Neuronal stem cell (in vitro differentiated cells): ENCODE measurements at places on chromosomes 3 and 15.

- no peak for DNase-seq
Measured at GRCh38 chr15:35166730-35167359, 81.8 kb upstream of the NANOGP8 start.

GRCh38 chr15:98946301-98947255 is 61.0 kb downstream of the PGPEP1L start:
- DNase-seq: no peak

- DNase-seq: peak; percentile 38
Measured at GRCh38 chr3:121985846-121986245, 36.2 kb downstream of the ILDR1 start.

DNA sequence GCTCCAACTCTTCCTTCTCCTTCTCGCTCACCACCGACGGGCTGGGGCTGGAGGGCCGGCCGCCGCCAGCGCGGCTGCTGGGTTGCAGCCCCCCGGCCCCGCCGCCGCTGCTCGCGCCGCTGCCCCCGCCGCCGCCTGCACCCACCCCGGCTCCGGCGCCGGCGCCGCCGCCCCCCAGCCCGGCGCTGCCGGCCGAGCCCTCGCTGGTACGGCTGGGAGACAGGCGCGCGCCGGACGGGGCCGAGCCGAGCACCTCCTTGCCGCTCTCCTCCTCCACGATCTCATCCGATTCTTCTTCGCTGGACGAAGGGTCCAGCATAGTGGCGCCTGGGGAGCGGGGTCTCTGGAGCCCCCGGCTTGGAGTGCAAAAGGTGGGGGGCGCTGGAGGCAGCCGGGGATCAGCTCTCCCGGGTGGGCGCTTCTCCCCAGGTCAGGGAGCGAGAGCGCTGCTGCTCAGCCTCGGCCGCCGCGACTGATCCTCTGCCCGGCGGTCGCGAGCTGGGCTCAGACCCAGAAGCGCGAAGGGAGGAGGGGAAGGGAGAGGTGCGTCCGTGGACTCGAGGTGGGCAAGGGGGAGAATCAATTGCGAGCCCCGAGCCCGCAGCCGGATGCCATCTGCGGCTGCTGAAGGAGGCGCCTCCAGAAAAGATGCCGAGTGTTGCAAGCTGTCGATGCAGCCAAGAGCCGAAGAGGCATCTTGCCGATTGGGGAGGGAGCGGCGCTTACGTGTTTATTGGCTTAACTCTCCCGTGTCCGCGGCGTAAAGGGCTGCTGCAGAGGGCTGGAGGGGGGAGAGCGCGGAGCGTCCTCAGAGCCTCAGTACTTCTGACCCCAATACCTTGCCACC is at the start of gene CADPS:
CADPS (minus strand) TSS at position 706 of the 847 bp plus-strand sequence; CDS start at position 319, 387 bp downstream.
- no peak for DNase-seq

DNA sequence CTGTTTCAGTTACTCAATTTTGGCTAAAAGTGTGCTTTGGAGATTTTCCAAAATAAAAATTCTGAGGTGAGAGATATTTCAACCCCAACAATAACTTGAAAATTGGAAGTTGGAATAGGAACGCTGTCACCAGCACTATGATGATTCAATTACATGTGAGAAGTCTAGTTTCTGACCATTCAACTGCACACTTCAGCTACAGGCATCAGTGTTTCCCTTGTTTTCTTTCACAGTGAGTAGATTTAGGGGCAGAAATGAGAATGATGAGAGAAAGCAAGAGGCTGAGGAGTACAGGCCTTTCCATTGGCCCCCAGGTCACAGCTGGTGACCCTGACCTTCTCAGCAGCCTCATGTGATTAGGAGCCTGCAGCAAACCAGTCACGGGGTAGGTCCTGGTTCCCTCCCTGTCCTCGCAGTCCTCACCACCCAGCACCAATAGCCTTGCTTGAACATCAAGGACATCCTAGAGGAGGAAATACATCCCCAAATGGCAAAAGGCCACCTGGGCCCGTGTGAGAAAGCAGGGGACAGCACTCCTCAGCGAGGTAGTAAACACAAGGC is 10.0 kb upstream of the FILIP1L start:
- DNase-seq: no peak

GRCh38 chr15:69798481-69799250 is 299.1 kb downstream of the TLE3 start:
- no peak for DNase-seq

DNA sequence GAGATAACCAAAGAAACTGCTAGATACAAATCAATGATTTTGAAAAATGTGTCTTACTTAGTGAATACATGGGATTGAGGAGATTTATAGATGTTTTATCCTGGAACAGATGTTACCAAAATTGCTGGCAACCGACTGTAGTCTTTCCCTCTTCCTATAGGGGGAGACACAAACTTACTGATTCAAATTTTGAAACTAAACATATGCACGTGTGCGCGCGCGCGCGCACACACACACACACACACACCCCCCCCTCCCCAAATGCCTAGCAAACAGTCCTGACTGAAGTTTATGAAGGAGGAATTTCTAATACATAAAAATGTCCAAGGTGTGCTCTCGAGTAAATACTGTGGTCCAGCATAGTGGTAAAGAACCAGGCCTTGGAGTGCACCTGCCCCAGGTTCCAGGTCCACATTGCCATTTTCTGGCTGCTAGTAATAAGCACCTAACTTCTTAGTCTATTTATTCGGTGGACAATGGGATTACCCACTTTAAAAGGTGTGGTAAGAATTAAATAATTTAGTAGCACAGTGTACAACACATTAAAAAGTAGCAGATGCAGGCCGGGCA is 18.5 kb upstream of the C3orf62 start:
- no peak for DNase-seq

DNA sequence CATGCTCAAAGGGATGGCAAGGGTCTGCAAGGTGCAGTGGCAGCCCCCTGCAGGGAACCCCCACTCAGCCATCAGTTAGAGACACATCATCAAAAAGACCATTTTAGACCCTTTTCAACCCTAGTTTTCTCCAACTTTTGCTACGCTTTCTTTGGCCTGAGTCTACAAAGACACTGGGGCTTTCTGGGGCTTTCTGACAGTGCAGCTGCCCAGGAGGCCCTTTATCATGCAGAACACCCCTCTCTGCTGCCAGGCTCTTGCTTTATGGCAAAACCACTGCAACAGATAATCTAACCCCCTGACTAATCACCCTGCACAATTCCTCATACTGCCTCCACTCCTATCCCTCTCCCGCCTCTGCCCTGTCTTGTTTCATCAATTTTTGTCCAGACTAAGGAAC is 2.4 kb downstream of the NMNAT3 start:
- no peak for DNase-seq

DNA sequence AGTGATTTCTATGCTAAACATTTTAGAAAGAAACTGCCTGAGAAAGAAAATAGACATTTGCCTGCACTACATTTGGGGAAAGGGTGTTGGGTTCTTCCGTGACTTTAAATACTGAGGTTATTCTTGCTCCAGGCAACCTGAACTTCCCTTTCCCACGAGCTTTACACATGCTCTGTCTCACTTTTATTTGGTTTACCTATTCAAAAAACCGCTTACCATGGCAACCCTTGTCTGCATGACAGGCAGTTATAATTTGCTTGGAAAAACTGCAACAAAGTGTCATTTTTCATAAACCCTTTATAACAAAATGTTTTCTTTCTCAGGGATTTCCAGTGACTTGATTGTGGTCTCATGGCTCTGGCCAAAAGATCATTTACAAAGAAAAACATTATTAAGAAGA is 416.3 kb upstream of the MEIS2 start:
- DNase-seq: no peak

DNA sequence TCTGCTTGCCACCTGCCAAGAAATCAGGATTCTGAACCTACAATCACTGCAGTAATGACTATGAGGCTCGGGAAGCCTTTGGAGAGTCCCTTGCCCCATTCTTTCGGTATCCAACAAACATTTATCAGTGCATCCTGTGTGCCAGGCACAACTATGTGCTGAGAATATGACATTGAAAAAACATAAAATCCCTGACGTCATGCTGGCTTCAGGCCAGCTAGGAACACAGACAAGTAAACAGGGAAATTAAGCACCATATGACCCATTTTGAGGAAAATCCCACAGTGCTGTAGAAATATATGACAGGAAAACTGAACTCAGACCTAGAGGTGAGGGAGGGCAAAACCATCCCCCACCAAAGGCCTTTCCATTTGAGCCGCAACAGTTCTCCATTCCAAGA is 34.1 kb upstream of the DET1 start:
- DNase-seq: no peak

- no peak for DNase-seq
Measured at GRCh38 chr3:86225461-86225860, 765.5 kb downstream of the VGLL3 start.

DNA sequence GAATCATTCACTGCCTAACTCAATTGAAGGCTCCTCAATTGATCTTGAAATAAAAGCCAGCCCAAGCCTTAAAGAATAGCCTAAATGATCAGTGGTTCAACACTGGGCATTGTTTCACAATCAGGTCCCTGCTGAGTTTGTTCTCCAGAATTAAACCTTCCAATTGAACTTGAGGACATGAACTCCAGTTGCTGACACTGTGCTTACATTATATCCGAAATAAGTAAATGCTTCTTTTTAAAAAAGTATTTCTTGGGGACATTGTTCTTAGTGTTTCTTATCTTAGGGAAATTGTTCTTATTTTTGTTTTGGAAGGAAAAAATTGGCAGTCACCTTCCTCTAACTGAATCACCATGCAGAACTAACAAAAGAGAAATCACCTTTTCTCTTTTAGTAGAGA is 450.2 kb downstream of the RBMS3 start:
- no peak for DNase-seq

- DNase-seq: no peak
Measured at GRCh38 chr3:191627064-191627463, 166.1 kb downstream of the PYDC2 start.

- no peak for DNase-seq
Measured at GRCh38 chr3:170154569-170155143, 26.9 kb downstream of the PHC3 start.

DNA sequence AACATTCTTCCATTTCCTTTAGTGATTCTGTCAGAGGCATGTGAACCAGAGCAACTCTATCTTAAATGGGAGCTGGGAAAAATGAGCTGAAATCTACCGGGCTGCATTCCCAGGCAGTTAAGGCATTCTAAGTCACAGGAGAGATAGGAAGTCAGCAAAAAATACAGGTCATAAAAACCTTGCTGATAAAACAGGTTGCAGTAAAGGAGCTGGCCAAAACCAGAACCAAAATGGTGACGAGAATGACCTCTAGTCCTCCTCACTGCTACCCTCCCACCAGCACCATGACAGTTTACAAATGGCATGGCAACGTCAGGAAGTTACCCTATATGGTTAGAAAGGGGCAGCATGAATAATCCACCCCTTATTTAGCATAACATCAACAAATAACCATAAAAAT is 66.4 kb downstream of the B3GALNT1 start:
- DNase-seq: no peak

DNA sequence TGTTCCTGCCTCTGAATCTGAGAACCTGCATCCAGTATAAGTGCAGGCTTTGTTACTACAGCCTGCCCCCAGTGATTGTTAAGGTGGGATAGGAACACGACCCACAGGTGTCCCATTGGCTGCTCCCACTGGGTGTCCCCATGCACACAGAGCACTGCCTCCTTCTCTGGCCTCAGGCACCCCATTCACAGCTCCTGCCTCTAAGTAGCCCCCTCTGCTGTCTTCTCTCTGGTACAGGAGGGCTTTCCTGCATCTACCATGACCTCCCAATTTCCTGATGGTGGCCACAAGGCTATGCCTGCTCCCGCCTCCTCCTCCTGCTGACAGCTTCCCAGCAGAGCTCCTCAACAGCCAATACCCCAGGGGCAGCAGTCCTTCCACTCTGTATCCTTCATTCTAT is 238.6 kb upstream of the TMC3 start:
- no peak for DNase-seq

DNA sequence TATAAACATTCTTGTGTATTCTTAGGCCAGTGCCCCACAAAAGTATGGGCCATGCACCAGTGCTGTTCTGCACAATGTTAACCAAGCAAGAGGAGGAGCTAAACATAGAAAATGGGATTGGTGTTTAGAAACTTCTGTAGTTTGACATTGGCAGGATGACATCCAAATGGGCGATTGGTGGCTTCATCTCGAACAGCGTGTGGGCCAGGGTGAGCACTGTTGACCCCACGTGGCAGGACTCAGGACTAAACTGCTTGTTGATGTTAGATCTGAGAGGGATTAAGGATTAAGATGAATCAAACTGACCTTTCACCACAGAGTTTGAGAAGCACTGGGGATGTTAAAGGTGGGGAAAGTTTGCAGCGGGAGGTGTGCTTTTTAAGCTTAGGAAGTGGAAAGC is 31.9 kb downstream of the ZNF710 start:
- DNase-seq: no peak

GRCh38 chr3:105639131-105639530 is 229.7 kb downstream of the CBLB start:
- no peak for DNase-seq

DNA sequence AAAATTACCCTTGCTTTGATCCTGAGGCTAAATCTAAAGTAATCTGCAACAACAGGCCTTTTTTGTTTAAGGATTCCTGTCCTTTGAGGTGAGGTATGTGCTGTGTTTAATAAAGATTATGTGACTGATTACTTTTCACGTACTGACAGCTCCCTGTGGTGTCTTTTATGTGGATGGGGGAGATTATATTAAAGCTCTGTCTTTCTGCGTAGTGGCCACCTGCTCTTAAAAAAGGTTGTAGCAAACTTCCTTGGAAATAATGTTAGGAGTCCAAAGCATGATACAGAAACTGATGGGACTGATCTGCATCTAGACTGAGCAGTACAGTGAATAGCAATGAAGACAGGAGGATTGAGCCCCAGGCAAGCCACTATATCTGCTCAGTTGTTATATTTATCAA is 453.0 kb upstream of the GOLIM4 start:
- no peak for DNase-seq

GRCh38 chr15:37819191-37819590 is 115.2 kb upstream of the TMCO5A start:
- no peak for DNase-seq

- DNase-seq: no peak
Measured at GRCh38 chr3:31932990-31933389, 48.1 kb downstream of the OSBPL10 start.

DNA sequence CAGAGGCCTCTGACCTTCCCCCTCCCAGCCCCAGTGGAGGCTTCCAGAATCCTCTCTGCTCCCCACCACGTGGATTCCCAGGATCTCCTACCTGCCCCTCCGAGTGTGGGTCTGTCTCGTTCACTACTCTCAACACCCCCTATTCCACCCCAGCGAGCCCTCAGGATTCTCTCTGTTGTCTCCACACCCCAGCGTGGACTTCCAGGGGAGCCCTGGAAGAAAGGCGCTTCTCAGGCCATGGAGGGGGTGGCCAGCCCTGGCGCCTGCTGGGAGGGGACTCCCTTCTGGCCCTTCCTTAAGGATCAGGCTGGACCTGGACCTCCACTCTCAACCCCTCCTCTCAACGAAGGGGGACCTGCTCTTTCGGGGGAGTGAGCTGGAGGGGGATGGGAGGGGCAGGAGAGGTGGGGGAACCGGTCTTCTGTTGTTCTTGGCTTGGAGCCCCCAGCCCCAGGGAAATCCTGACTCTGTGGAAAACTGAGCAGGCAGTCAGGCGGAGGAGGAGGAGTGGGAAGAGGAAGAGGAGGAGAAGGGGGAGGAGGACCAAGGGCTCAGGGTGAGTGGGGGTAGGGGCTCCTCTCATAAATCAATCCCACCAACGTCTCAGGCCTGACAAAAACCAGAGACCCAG is 32.9 kb downstream of the EPHB3 start:
- no peak for DNase-seq

GRCh38 chr15:100021653-100022052 is 288.4 kb upstream of the LYSMD4 start:
- DNase-seq: no peak
